Kasumi-1 (cell line): ENCODE measurements at places on chromosomes 2 and 18.

GRCh38 chr18:59062643-59063006 lies 77.1 kb upstream of the SEC11C start:
- no peak for DNase-seq

DNA sequence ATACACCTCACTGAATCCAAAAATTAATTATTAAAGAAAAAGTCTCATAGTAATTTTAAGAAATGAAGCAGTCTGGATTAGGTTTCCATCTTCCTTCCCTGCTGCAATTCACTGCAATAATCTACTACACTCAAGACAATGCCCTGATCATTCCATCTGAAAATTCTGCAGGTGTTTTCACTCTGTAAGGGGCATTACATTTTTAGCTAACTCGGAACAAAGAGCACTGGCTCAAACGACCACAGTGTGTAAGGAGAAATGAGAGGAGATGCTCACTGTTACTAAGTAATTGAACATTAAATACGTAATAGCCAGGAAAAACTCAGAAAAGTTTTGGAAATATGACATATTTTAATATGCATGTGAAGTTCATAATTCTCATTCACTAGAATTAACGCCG lies 1.3 kb downstream of the B4GALT6 start:
- DNase-seq = peak; percentile 31

GRCh38 chr2:203341741-203342310 lies 13.6 kb downstream of the ABI2 start:
- DNase-seq = no peak

DNA sequence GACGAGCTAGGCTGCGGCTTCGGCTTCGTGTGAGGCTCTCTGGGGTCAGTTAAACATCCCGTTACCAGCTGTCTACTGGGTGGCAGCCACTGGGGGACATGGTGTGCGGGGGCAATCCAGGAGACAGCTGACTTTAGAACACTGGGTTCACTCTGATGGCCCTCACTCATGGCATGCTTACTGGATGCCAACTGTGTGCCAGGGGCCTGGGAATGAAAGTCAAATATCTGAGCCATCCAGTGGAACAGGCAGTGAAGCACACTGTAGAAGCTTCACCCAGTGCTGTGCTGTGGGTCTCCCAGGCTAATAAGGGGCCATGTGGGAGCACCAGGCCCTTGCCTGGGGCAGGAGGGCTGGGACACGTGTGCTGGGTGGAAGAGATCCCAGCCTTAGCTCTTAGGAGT lies 48.3 kb downstream of the GLI2 start:
- DNase-seq = no peak

- no peak for DNase-seq
Measured at GRCh38 chr2:95001051-95001562, 24.4 kb upstream of the MAL start.

- no peak for DNase-seq
Measured at GRCh38 chr2:201127570-201127969, 11.6 kb downstream of the CFLAR start.

DNA sequence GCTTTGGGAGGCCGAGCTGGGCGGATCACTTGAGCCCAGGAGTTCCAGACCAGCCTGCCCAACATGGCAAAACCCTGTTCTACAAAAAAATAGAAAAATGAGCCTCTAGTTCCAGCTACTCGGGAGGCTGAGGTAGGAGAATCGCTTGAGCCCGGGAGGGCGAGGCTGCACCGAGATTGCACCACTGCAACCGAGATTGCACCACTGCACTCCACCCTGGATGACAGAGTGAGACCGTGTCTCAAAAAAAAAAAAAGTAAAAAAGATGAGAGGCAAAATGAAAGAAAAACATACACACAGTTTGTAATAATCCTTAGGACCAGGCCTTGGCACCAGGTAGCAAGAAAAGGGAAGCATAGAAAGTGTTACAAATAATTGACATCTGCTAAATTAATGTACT lies 22.0 kb downstream of the RBM43 start:
- DNase-seq = no peak

- DNase-seq = peak; percentile 55
Measured at GRCh38 chr2:71157124-71157793, 26.8 kb downstream of the MPHOSPH10 start.

- no peak for DNase-seq
Measured at GRCh38 chr2:54947136-54947535, 103.1 kb downstream of the RTN4 start.
